ENCODE measurements at places on chromosomes 1 and 21. TPM values are rescaled to one million over a fixed set of nuclear protein-coding genes. Genes with fewer than 3 reads are reported as not detected.

Gene CALML6
- total RNA-seq: 0.22 TPM

Gene LRRC42
- 28.2 TPM for total RNA-seq

Gene RIPPLY3
- total RNA-seq: 0.55 TPM

Gene RGS7
- total RNA-seq: not detected

Gene GPR137B
- total RNA-seq: 17.0 TPM

Gene PLPPR4
- total RNA-seq: not detected

Gene GJB4
- total RNA-seq: 0.11 TPM

Gene WARS2
- 4.7 TPM for total RNA-seq

Gene LCE1E
- not detected for total RNA-seq

Gene PFKFB2
- total RNA-seq: 5.3 TPM

Gene HORMAD1
- 9.7 TPM for total RNA-seq

Gene PCSK9
- 2.3 TPM for total RNA-seq

Gene UBL4B
- not detected for total RNA-seq

Gene C1orf167
- total RNA-seq: not detected

Gene CNKSR1
- total RNA-seq: 0.35 TPM

Gene TGFBR3
- 7.9 TPM for total RNA-seq

Gene NT5C1A
- total RNA-seq: not detected

Gene GUCA2A
- total RNA-seq: not detected

Gene TTLL7
- 3.6 TPM for total RNA-seq

Gene TNNI3K
- total RNA-seq: not detected

Gene PRKACB
- 9.7 TPM for total RNA-seq

Gene ACAP3
- 11.8 TPM for total RNA-seq

Gene PBX1
- total RNA-seq: 16.4 TPM

Gene HAPLN2
- total RNA-seq: 0.09 TPM

Gene MROH9
- not detected for total RNA-seq

Gene BSND
- total RNA-seq: not detected

Gene SLAMF1
- total RNA-seq: not detected

Gene TACSTD2
- not detected for total RNA-seq

Gene TSPEAR
- not detected for total RNA-seq

Gene PTAFR
- total RNA-seq: 0.09 TPM

Gene PPM1J
- total RNA-seq: 1.2 TPM

Measured in A549 treated with dexamethasone at 1 μM for 4 hours (cell line).